ENCODE measurements at places on chromosomes 5 and 9. TPM values are rescaled to one million over a fixed set of nuclear protein-coding genes. Genes with fewer than 3 reads are reported as not detected.

PCDHB12 gene
- total RNA-seq = 0.18 TPM

RASGRF2 gene
- total RNA-seq = 3.3 TPM

TAF1L gene
- not detected for total RNA-seq

MRRF gene
- total RNA-seq = 40.0 TPM

SLC1A1 gene
- 41.7 TPM for total RNA-seq

OR1J2 gene
- not detected for total RNA-seq

LOX gene
- total RNA-seq = 193 TPM

TRIM36 gene
- total RNA-seq = 0.36 TPM

FOXD4L4 gene
- total RNA-seq = 0.09 TPM

CCDC192 gene
- not detected for total RNA-seq

TLR4 gene
- total RNA-seq = 16.8 TPM

SARDH gene
- 0.18 TPM for total RNA-seq

SMARCA2 gene
- 84.0 TPM for total RNA-seq

ADRB2 gene
- 0.16 TPM for total RNA-seq

PCDHB13 gene
- total RNA-seq = 0.27 TPM

IFNA2 gene
- total RNA-seq = not detected

SPINK4 gene
- not detected for total RNA-seq

DAB2 gene
- total RNA-seq = 217 TPM

INSL4 gene
- total RNA-seq = not detected

PCDHA9 gene
- total RNA-seq = 0.49 TPM

OBP2B gene
- not detected for total RNA-seq

AGXT2 gene
- total RNA-seq = not detected

GCNT4 gene
- total RNA-seq = 2.5 TPM

RNF130 gene
- 21.7 TPM for total RNA-seq

PTPRD gene
- total RNA-seq = 13.7 TPM

FAM151B gene
- total RNA-seq = 6.8 TPM

C9orf57 gene
- total RNA-seq = not detected

NEURL1B gene
- total RNA-seq = 2.5 TPM

GABRA1 gene
- total RNA-seq = not detected

SAPCD2 gene
- 0.41 TPM for total RNA-seq

PIP5KL1 gene
- 1.6 TPM for total RNA-seq

MSMP gene
- not detected for total RNA-seq

SPINK5 gene
- not detected for total RNA-seq

PRUNE2 gene
- total RNA-seq = 122 TPM

CFAP90 gene
- not detected for total RNA-seq

Data from fibroblast of the aortic adventitia (primary cell).